ENCODE measurements at places on chromosomes 13 and 19.

GRCh38 chr19:11045536-11045935 lies 43.7 kb upstream of the LDLR start:
- DNase-seq: no peak

GRCh38 chr19:50729894-50730293 lies 6.7 kb downstream of the CLEC11A start:
- no peak for DNase-seq

GRCh38 chr13:106186366-106187030 lies 349.0 kb downstream of the EFNB2 start:
- no peak for DNase-seq

GRCh38 chr13:83568019-83568418 lies 314.3 kb downstream of the SLITRK1 start:
- DNase-seq: no peak

DNA sequence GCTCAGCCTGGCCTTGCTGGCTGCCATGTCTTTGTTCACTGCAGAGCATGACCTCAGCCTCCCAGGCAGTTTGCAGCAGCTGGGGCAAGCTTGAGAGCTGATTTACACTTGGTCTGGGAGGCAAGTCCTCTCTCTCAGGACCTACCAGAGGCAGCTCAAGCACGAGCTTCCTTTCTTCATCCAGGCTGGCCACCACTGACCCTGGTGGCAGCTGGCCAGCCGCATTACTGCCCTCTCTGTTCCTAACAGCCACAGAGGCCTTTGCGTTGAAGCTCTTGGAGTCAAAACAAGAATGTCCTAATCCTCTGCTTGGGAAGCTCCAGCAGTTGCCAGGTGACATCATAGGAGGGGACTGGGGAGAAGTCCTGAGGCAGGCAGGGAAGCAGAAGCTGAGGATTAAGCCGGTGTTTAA lies 85.7 kb downstream of the NUFIP1 start:
- peak; percentile 18 for DNase-seq

GRCh38 chr19:15631817-15632216 lies 8.9 kb upstream of the CYP4F3 start:
- DNase-seq: no peak

DNA sequence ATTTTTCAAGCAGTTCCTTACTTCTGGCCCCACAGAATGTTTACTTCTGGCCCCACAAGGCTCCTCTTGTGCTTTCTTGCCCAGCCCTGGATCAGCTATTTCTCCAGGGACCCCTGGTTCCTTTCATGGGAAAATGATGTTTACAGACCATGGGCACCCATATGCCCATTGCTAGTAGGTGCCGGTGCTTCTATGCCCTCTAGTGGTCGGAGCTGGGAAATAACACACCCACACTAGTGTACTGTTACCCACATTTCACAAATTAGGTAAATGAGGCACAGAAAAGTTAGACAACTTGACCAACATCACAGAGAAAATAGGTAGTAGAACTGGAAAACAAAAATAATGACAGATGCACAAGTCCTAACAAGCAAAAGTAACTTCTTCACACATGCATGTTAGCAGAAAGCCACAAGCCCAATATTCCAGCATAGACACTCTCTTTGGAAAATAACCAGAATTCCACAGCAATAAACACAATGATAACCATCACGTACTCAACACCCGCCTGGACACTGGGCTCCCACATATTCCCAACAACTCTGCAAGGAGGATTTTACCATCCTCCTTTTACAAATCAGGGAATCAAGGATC lies 1.3 kb upstream of the CEACAM6 start:
- no peak for DNase-seq

DNA sequence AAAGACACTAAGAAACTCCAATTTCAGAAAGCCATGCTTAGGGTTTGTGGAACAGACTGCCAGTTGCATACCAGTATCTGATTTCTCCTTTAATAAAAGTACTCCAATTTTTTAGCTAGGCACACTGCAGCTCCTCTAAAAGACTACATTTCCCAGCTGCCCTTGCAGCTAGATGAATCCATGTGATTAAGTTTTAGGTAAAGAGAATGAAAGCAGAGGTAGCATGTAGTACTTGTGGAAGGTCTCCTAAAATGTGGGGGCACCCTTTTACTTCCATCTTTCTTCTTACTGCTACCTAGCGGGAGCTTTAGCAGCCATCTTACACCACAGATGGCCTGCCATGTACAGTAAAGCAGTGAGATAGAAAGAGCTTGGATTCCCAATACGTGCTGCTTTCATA lies 33.0 kb upstream of the TSC22D1 start:
- no peak for DNase-seq

DNA sequence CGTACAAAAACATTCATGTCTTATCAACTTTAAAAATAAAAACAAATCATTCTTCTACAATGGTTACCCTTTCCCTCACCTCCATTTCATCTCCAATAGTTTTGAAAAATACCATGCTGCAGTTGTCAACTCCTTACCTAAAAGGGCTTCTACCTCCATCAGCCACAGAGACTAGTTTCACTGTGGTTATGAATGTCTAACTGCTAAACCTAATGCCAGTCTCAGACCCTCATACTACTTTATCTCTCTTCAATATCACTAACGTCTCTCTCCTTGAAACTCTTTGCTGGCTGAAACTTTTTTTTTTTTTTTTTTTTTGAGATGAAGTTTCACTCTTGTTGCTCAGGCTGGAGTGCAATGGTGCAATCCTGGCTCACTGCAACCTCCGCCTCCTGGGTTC lies 27.1 kb downstream of the LNX2 start:
- no peak for DNase-seq

- DNase-seq: no peak
Observed at GRCh38 chr19:43502419-43502976, 2.0 kb downstream of the PHLDB3 start.

DNA sequence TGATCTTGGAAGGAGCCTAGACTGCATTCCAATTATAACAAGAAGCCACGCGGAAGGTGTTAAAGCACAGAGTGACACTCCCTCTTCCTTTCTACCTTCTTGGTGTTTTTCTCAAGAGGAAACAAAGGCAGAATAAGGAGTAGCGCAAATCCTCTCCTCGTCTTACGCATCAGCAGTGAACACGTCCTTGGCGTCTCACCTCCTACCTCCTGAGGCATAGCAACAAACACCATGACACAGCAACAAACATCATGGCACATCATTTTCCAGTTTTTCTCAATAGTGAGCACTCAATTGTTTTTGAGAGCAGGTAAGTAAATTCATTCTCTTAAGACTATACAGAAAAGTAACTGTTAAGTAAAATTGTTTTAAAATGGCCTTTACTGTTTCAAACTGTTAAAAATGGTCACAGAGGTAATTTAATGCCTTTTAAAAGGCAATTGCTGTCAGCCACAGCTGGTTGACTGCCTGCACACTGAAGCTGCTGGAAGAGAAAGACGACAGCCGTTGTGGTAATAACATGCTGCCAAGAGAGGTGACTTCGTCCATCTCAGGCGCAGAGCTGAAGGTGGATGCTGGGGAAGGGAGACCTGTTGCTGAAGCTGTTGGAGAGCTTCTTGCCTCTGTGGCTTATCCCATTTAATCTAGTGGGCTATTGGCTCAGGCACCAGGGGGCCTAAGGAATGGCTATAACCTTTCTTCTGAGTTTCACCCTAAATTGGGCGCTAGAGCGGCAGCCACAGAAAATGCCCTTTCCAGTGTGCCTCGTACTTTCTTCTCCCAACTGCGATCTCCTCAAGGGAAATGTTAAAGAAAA lies 703.7 kb downstream of the UQCRFS1 start:
- no peak for DNase-seq

DNA sequence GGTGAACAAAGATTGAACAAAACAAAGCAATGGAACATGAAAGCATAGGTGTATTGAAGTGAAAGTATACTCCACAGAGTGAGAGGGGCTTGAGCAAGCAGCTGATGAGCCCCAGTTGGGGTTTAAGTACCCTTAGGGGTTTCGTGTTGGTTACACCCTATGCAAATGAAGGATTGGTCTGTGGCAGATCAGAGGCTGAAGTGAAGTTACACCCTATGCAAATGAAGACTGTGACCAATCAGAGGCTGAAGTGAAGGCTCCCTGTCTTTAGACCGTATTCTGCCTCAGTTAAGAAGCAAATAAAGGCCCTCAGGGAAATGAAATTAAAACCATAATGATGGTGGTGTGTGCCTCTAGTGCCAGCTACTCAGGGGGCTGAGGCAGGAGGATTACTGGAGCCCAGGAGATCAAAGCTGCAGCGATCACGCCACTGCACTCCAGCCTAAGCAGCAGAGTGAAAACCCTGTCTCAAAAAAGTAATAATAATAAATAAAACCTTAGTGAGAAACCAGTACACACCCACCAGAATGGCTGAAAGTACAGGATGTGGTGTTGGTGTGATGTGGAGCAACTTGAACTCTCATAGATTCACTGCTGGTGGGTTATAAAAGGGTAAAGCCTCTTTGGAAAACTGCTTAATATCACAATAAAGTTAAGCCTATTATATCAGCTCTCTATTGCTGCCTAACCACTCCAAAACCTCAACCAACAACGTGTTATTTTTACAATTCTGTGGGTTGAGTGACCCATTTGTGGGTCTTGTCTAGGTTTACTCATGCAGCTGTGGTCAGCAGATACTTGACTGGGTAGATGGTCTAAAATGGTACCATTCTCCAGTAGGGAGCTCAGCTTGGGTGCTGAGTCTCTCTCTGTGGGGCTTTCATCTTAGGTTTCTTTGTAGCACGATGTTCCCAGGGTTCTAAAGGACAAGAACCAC lies 12.8 kb upstream of the UPF3A start:
- DNase-seq: no peak

DNA sequence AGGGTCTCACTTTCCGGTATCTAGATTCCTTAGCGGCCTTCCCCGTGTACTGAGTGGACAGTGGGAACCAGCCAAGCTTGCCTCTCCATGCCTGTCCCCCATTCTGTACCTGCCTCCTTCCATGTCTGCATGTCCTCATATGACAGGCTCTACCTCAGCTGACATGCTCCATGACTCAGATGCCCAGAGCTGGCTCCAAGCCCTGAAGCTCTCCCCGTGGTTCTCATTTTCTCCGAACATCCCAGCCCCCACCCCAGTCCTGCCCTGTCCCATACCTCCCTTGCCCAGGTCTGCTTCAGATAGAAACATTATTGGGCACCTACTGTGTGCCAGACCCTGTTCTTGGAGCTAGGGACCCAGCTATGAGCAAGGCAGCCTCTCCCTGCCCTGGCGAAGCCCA lies 17.1 kb upstream of the SHFL start:
- DNase-seq: no peak

- no peak for DNase-seq
Observed at GRCh38 chr13:110628952-110629701, 13.8 kb downstream of the NAXD start.

DNA sequence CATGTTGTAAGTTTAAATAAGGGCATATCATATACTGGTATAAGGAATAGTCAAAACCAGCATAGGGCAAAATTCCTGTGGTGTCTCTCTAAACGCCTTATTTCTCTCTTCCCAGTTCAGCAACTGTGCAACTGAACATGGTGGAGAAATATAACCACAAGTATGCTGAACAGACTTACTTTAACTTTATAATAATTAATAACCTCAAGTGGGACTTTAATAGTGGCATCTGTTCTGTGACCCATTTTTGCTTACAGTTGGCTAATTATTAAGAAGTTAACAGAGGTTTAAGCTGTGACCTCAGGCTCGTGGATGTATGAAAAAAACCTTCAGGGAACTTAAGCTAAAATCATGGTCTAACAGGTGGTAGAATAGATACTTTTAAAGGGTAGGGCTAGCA lies 54.3 kb downstream of the MICU2 start:
- DNase-seq: no peak

- DNase-seq: no peak
Observed at GRCh38 chr19:54470991-54471782, 1.9 kb downstream of the CDC42EP5 start.

DNA sequence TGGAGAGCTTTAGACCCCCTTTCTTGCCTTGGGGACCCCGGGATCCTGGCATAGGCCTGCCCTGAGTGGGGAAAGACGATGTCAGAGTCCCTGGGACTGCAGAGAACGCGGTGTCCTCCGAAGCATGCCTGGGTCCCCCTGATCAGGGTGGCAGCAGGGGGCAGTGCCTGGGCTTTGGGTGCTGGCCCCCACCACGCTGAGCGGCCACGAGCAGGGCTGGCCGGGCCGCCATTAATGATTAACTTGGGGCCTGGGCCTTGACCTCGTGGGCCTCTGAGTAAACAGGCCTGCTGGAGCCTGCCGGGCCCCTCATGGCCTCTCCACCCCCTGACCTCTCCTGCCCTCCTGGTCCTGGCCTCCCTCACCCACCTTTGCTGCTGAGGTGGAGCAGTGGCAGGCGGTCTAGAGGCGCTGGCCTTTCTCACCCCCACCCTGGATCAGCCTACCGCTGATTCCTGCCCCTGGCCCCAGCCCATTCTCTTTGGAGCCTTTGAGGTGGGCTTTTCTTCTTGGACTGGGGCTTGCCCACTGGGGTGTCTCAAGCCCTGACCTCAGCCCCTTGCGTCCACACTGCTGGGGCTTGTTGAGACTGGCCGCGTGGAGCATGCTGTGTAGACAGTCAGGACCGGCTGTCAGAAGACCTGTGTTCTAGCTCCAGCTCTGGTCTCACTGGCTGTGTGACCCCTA lies 26.3 kb downstream of the CEBPA start:
- no peak for DNase-seq

DNA sequence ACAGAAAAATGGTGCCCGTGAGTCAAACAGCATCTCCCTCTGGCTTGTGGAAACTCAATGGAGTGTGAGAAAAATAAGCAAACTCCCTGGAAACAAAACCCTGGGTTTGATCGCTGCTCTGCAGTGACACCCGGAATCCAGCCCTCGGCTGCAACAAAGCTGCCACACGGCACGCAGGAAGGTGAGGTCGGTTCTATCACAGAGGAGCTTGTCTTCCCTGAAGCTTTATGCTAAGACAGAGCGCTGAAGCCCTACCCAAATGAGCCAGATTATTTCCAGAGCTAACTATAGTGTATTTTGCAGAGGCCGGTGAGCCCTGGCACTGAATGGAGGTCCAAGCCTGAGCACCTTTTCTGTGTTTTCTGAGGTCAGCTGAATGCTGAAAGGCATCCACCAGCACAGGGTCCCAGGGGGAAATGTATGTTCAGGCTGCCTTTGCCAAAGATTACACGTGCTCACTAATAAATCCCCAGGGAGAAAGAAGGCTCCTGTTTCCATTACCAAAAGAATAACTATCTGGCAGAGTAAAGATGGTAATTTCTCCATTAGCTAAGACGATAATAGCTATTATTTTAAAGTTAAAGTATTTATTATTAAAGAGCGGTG lies 77.8 kb downstream of the TSHZ3 start:
- no peak for DNase-seq

DNA sequence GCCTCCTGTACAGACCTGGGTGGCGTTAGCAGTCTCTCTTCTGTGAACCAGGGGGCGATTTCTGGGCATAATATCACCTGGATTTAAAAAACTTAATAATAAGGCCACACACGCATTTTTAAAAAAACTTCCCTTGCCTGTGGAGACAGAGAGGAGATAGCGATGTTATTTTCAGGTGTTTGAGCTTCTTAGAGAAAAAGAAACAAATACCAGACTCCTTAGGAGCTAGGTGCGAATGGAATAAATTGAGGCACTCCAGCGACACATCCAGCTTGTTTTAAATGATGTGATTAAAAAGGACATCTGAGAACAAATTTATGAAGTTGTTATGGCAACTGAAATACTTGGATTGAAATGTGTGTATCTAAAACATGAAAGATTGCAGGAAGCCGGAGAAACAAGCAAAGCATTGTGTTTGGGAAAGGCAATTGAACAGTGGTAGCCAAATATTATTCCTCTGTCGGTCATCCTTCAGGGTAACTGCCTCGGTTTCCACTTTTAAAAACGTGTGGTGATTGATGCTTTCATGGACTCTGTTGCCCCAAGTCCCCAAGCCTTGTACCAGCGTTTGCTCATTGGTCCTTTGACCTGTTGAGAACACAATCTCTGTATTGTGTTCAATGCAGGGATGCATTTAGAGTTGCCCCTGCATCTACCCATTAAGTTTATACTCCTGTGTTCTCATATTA lies 158.7 kb downstream of the TM9SF2 start:
- no peak for DNase-seq

- DNase-seq: no peak
Observed at GRCh38 chr13:113666951-113667701, at the start of gene GRK1. GRK1 (plus strand) TSS chr13:113667219; CDS start chr13:113667387, 168 bp downstream.
